ENCODE measurements at places on chromosomes 5 and 9.

DNA sequence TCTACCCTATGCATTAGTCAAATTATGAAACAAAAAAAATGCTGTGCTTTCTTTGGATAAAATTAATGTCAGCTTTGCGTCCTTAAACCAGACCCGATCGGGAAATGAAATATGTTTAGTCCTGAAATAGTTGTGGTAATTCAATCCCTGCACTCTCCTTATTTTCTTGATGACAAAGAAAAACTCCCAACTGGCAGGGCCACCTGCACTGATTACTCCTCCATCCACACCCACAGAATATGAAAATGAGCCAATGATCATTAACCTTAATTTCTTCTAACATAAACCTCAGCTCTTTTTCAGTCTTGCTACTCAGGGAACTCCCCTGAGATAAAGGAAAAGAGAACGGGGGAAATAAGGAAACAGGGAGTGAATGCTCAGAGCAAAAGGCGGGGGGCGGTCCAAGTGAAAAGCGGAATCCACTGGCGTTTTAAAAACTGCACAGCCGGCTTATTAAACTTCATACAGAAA is 245.3 kb downstream of the BNC2 start:
- no peak for DNase-seq

DNA sequence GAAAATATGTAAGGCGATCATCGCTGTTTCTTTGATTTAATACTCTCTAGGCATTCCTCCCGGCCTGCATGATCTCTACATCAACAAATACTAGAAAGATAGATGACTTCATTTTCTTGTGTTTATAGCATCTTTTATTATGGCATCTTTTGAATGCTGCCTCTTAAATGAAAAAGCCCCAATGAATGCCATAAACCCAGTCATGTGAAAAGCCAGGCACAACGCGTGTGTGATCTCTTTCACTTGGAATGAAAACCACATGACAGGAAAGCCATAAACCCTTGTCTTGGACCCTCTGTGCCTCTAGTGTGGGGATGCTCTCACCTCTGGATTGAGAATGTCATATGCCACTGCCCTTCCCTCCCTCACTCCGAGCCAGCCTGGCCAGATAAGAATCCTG is 476.2 kb downstream of the SEMA5A start:
- no peak for DNase-seq

DNA sequence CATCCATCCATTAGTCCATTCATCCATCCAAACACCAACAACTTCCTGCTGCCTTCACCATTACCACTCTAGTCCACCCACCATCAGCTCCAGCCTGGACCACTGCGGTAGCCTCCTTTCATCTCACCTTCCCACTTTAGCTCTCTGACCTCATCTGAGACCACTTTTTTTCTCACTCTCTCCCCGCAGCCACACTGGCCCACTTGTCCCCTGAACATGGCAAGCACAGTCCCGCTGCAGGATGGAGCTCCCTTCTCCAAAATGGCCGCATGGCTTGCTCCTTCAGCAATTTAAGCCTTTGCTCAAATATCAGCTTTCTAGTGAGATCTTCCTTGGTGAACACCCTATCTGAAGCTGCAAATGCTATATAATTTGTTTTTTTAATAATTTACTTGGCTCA is 11.1 kb downstream of the CSF1R start:
- no peak for DNase-seq

GRCh38 chr9:6234014-6234413 is 18.4 kb downstream of the IL33 start:
- no peak for DNase-seq

GRCh38 chr9:84141741-84142370 is 161.3 kb downstream of the RMI1 start:
- DNase-seq = no peak

- peak; percentile 77 for DNase-seq
Measured at GRCh38 chr5:151005950-151006576, 14.3 kb upstream of the GPX3 start.

DNA sequence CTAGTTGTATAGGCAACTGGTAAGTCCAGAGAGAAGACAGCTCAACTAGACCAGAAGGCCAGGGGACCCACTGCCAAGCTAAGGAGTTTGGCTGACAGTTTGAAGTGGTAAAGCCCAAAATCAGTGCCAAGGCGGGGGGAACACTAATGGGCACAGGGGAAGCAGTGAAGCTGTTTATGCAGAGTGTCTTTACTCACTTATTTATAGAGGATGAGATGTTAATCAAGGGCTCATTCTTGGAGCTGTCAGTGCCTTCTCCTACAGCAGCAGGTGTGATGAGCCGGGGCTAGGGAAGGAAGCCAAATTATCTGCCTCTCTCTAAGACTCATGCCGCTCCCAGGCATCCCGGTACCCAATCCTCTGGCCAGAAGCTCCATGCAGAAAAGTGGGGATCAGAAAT is 75.2 kb upstream of the GALNT10 start:
- no peak for DNase-seq

- no peak for DNase-seq
Measured at GRCh38 chr5:159050316-159051143, 49.2 kb downstream of the EBF1 start.

DNA sequence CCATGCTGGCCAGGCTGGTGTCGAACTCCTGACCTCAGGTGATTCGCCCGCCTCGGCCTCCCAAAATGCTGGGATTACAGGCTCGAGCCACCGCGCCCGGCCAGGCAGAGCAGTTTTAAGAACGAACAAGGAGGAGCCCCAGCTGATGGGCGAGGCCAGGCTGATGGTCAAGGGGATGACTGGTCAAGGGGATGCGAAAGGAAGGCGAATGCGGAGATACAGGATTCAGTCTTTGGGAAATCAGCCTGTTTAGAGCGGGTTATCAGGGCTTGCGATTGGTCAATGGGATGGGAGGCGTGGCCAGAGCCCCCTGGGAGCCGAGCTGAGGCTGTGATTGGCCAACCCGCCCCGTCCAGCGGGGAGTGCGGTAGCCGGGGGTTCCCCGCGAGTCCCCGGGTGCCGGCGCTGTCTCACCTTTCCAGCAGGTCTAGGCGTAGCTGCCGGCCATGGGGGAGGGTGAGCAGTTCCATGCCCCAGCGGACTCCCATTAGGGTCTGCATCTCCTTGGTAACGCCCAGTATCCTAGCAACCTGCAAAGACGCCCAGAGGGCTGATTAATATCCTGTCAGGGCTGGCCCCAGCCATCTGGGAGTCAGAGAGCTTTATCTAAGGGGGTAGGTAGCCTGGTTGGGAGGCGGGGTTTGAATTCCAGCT is 7.5 kb upstream of the TOR2A start:
- DNase-seq = no peak

GRCh38 chr9:129557192-129558036 is 63.5 kb downstream of the C9orf50 start:
- no peak for DNase-seq

GRCh38 chr5:172559004-172559932 is 81.8 kb upstream of the NEURL1B start:
- DNase-seq = no peak

DNA sequence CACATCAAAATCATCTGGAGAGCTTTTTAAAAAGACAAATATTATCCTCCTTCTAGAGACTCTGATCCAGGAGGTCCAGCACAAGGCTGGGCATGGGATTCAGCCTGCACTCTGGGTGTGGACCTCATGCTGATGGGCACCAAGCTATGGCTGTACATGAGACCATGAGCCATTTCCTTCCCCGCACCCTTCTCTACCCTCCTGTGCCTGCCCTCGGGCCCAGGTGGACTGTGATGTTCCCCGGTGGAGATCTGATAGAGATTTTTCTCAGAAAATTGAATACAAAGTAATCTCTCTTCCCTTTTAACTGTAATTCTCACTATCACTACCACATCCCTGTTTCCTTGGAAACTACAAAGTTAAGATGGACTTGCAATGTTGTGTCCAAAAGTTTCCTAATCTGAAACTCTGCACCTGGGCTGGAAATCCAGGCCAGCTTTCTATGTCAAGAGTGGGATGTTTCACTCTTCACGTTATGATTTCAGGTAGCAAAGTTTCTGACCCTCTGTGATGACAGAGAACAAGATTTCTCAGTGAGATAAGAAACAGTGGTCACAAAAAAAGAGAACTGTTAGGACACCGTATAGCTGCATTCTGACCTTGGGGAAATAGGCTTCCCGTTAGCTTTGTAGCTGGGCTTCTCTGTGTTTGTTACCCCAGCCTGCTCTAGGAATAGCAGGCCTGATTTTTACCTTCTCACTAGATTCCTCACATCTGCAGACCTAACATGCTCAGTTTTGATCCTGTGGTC is 11.5 kb downstream of the SFXN1 start:
- no peak for DNase-seq

- no peak for DNase-seq
Measured at GRCh38 chr5:82512025-82512424, 233.9 kb upstream of the RPS23 start.

- no peak for DNase-seq
Measured at GRCh38 chr5:143427122-143427735, 23.7 kb upstream of the NR3C1 start.

DNA sequence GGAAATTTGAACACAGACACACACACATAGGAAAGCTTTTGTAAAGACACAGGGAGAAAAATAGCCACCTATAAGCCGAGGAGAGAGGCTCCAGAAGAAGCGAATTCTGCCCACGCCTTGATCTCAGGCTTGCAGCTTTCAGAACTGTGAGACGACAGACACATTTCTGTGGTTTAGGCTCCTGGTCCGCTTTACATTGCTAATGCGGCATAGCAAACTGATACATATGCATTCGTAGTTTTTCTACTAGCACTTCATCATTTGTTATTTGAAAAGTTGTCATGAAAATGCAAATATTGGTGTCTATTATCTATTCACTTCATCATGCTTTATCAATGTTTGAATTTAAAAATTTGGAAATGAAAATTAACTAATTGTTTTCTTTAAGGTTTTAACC is 674.9 kb downstream of the SEMA5A start:
- no peak for DNase-seq

DNA sequence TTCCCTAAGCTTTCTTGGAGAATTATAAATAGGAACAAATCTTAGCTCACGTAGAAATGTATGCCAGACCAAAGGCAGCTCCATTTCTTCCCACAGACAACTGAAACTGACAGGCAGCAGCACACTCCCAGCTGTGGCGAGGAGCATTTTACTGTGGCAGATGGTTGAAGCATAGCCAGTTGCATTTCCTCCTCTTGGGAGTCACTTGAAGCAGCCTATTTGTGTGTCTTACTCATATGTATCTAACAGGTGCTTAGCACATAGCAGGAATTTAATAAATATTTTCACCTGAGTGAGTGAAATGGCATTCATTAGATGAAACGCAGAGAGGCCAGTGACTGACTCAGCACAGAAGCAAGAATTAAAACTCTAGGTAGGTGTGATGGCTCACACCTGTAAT is 12.3 kb upstream of the MTMR12 start:
- no peak for DNase-seq
